ENCODE measurements at places on chromosomes 12 and 14. TPM values are rescaled to one million over a fixed set of nuclear protein-coding genes. Genes with fewer than 3 reads are reported as not detected.

FSCB gene
- not detected for total RNA-seq

INHBC gene
- 0.16 TPM for total RNA-seq

CRACR2A gene
- total RNA-seq = 2.6 TPM

EEF1AKMT3 gene
- total RNA-seq = 3.2 TPM

KRT6C gene
- not detected for total RNA-seq

PMCH gene
- total RNA-seq = not detected

SDR9C7 gene
- total RNA-seq = not detected

KCNK13 gene
- total RNA-seq = 0.14 TPM

KCNH3 gene
- total RNA-seq = 0.44 TPM

KRT6A gene
- not detected for total RNA-seq

KCNMB4 gene
- total RNA-seq = 23.3 TPM

ANKS1B gene
- 5.8 TPM for total RNA-seq

GRCh38 chr12:62250671-62251608 lies 9.3 kb upstream of the USP15 start:
- H3K36me3 ChIP-seq = no peaks in the 10 kb centered on the region
- no peak for DNase-seq
- peaks cover 4% of the 10 kb centered on the region for H3K4me1 ChIP-seq
- H3K27ac ChIP-seq = no peak overlapping the region
- H3K27me3 ChIP-seq = no peaks in the 10 kb centered on the region

- no peak overlapping the region for H3K27ac ChIP-seq
- peaks cover 19% of the 10 kb centered on the region for H3K4me1 ChIP-seq
- H3K27me3 ChIP-seq = no peaks in the 10 kb centered on the region
- peaks cover under 1% of the 10 kb centered on the region for H3K36me3 ChIP-seq
- no peak overlapping the region for H3K4me3 ChIP-seq
Observed at GRCh38 chr12:43336962-43337555, 214.9 kb downstream of the ADAMTS20 start.

- no peak for DNase-seq
- H3K4me3 ChIP-seq = no peak overlapping the region
- H3K4me1 ChIP-seq = peaks cover 43% of the 10 kb centered on the region
- no peak overlapping the region for H3K27ac ChIP-seq
Observed at GRCh38 chr12:12681061-12681765, 14.8 kb downstream of the GPR19 start.

- H3K4me3 ChIP-seq = no peak overlapping the region
- no peak overlapping the region for H3K27ac ChIP-seq
- no peaks in the 10 kb centered on the region for H3K36me3 ChIP-seq
- no peaks in the 10 kb centered on the region for H3K27me3 ChIP-seq
- DNase-seq = no peak
Observed at GRCh38 chr14:37048666-37049071, 123.7 kb downstream of the SLC25A21 start.

GRCh38 chr14:61452452-61452851 lies 131.1 kb downstream of the PRKCH start:
- no peak overlapping the region for H3K27ac ChIP-seq
- H3K36me3 ChIP-seq = no peaks in the 10 kb centered on the region
- no peak for DNase-seq
- H3K4me3 ChIP-seq = no peak overlapping the region

DNA sequence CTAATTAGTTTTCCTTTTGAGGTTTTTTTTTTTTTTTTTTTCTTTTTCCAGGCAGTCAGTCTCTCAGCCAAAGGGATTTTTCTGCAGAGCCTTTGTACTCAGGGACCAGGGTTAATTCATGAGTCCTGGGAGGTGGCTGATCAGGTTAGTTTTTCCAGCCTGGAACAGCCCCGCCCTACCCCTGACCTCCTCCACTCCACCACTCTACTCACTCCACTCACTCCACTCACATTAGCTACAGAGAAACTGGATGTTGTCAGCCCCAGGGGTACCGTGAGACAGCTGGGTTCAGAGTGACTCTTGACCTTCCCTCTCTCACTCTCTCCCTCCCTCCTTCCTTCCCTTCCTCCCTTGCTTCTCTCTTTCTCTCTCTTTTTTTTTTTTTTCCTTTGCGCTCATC lies 161.0 kb downstream of the CRADD start:
- H3K36me3 ChIP-seq = no peaks in the 10 kb centered on the region
- no peak for DNase-seq
- no peaks in the 10 kb centered on the region for H3K27me3 ChIP-seq

DNA sequence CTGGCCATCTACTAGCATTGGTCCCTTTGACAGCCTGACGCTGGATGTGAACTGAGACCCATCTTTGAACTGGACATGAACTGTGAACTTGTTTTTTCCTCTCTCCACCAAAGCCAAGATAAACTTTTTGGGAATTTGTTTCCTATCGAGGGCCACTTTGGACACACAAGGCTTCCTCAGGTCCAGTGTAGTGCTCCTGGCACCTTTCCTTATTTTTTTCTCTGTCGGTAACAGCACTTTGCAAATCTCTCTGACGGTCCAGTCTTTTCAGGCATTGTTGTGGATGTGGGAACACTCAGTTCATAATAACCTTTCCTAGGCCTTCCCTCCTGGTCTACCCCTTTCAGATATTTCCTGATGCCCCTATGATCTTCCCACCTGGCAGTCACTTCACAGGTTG lies 5.0 kb downstream of the KCNA1 start:
- no peak overlapping the region for H3K4me3 ChIP-seq
- H3K36me3 ChIP-seq = peaks cover 11% of the 10 kb centered on the region
- DNase-seq = no peak
- H3K27me3 ChIP-seq = peaks cover 41% of the 10 kb centered on the region
- H3K4me1 ChIP-seq = peaks cover 6% of the 10 kb centered on the region
- no peak overlapping the region for H3K27ac ChIP-seq

DNA sequence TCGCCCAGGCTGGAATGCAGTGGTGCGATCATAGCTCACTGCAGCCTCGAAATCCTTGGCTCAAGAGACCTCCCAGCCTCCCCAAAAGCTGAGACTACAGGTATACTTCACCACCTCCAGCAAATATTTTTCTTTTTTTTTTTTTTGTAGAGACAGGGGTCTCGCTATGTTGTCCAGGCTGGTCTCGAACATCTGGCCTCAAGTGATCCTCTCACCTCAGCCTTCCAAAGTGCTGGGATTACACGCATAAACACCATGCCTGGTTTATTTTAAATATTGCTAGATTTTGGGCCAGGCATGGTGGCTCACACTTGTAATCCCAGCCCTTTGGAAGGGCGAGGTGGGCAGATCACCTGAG lies 26.7 kb upstream of the UBC start:
- peaks cover 14% of the 10 kb centered on the region for H3K4me1 ChIP-seq
- DNase-seq = no peak
- H3K27ac ChIP-seq = no peak overlapping the region
- H3K27me3 ChIP-seq = no peaks in the 10 kb centered on the region
- no peak overlapping the region for H3K4me3 ChIP-seq
- H3K36me3 ChIP-seq = peaks cover 7% of the 10 kb centered on the region

DNA sequence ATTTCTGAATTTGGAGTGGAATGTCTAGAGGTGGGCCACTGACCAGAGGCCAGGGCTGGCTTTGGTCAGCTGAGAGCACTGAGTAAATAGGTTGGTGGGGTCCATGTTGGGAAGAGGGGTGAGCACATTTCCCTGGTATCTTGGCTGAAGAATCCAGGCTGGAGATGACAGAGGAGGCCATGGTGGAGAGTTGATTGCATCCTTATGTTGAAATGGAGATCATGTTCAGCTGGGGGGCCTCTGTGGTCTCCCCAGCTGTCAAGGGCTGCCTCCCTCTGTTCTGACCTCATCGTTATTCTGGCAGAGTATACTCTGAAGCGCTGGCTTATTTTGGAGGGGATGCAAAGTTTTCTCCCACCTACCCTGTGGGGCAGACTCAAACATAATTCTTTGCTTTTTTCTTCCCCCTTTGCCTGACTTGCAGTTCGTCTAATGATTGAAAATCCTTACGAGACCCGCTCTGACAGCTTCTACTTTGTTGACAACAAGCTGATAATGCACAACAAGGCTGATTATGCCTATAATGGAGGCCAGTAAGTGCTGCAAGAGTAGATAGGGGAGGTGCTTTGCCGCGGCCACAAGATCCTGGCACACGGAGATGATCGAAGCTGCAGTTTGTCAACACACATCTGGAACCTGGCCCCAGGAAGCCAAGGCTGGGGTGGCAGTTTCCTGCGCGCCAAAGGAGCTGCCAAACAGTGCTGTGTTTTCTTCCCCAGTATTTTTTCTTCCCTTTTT lies 6.0 kb upstream of the ACADS start:
- no peaks in the 10 kb centered on the region for H3K27me3 ChIP-seq
- H3K4me3 ChIP-seq = no peak overlapping the region
- peaks cover 78% of the 10 kb centered on the region for H3K36me3 ChIP-seq
- no peak for DNase-seq
- H3K27ac ChIP-seq = no peak overlapping the region
- H3K4me1 ChIP-seq = peaks cover 4% of the 10 kb centered on the region

DNA sequence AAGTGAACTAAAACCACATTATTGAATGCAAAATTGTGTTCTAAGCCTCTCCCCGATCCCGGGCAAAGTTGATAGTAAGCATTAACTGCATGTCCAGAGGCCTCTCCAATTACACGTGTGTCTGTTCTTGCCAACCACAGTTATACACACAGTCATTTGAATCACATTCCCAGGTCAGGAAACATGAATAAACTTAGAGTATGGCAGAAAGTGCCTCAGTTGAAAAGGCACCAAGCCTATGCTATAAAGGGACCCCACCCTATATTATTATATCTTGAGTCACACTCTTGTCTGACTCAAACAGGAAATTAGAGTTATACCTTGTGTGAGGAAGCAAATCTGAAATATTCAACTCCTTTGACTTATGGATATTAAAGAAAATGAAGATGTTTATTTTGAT lies 128.3 kb upstream of the STXBP6 start:
- H3K27ac ChIP-seq = no peak overlapping the region
- no peaks in the 10 kb centered on the region for H3K4me1 ChIP-seq
- peaks cover 18% of the 10 kb centered on the region for H3K36me3 ChIP-seq

GRCh38 chr14:92373336-92373735 lies 50.4 kb downstream of the SLC24A4 start:
- DNase-seq = no peak
- no peaks in the 10 kb centered on the region for H3K27me3 ChIP-seq
- H3K27ac ChIP-seq = no peak overlapping the region
- H3K4me3 ChIP-seq = no peak overlapping the region
- H3K36me3 ChIP-seq = peaks cover 9% of the 10 kb centered on the region

GRCh38 chr12:52223406-52224039 lies 9.5 kb upstream of the KRT7 start:
- no peak overlapping the region for H3K27ac ChIP-seq
- no peak for DNase-seq
- H3K36me3 ChIP-seq = no peaks in the 10 kb centered on the region
- H3K4me3 ChIP-seq = no peak overlapping the region
- peaks cover 8% of the 10 kb centered on the region for H3K27me3 ChIP-seq

DNA sequence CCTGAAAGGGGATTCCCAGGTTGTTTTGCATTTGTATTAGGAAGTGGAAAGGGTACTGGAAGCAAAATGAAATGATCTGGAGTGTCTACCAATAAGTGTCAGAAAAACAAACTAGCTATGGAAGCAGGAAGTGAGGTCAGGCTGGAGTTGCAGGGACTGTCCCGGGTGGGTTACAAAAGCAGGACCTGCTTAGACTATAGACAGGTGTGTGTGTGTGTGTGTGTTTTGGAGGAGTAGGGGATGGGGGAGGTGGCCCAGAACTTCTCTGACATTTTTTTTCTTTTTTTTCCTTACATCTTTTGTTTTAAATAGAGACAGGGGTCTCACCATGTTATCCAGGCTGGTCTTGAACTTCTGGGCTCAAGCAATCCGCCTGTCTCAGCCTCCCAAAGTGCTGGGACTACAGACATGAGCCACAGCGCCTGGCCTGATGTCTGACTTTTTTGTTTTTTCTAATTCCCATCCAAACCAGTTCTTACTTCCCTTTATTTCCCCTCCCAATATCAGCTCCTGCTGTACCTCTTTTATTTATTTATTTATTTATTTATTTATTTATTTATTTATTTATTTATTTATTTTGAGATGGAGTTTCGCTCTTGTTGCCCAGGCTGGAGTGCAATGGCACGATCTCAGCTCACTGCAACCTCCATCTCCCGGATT lies 512 bp upstream of the RND1 start:
- H3K36me3 ChIP-seq = peaks cover 9% of the 10 kb centered on the region
- peak overlapping the region; percentile 94 for H3K27ac ChIP-seq
- peak overlapping the region; percentile 91 for H3K4me3 ChIP-seq
- peaks cover 6% of the 10 kb centered on the region for H3K27me3 ChIP-seq
- peaks cover 44% of the 10 kb centered on the region for H3K4me1 ChIP-seq
- no peak for DNase-seq

DNA sequence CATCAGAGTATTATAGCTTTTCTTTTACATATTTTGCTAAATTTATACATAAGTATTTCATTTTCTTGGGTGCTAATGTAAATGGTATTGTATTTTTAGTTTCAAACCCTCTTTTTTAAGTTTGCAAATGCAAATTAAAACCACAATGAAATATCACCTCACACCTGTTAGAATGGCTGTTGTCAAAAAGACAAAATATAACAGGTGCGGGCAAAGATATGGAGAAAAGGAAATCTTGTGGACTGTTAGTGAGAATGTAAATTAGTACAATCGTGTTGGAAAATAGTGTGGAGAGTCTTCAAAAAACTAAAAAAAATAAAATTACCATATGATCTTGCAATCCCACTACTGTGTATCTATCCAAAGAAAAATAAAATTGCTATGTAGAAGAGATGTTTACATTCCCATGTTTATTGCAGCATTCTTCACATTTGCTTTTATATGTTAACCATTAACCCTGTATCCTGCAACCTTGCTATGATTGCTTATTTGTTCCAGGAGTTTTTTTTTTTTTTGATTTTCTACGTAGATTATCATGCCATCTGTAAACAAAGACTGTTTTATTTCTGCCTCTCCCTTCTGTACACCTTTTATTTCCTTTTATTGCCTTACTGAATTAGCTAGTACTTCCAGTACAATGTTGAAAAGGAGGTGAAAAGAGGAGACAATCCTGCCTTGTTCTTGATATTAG lies 405.4 kb upstream of the MIS18BP1 start:
- peaks cover 9% of the 10 kb centered on the region for H3K36me3 ChIP-seq
- no peaks in the 10 kb centered on the region for H3K27me3 ChIP-seq
- DNase-seq = no peak
- H3K4me1 ChIP-seq = no peaks in the 10 kb centered on the region
- no peak overlapping the region for H3K27ac ChIP-seq

DNA sequence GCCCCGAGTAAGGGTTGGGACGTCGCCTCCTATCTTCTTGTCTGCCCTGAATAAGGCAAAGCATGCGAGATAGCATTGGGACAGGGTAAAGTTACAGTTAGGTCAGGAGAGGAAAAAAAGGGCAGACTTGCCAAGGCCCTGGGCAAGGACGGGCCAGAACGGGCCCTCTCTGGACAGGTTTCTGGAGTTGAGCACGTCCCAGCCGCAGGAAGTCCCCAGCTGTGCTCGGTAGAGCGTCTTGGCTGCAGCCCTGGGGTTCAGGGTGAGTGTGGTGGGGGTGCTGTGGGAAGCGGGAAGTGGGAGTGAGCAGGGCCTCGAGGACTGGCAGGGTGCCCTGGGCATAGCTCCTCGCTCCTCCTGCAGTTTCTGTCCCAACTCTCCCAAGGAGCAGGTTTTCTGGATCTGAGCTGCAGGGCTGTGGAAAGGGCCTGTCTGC lies 5.4 kb downstream of the RPS6KL1 start:
- 0 out of 2 replicates have a peak overlapping the region, but pooled peaks have one; percentile 57 for H3K27ac ChIP-seq
- H3K36me3 ChIP-seq = no peaks in the 10 kb centered on the region
- peaks cover 9% of the 10 kb centered on the region for H3K4me1 ChIP-seq
- no peak overlapping the region for H3K4me3 ChIP-seq

Measured in WTC11 (cell line).